ENCODE measurements at places on chromosomes 2 and 18. TPM values are rescaled to one million over a fixed set of nuclear protein-coding genes. Genes with fewer than 3 reads are reported as not detected.
A peak's percentile ranks its signal among the peaks of the same experiment; 100 is the strongest.

GRCh38 chr2:45237850-45238542 is 228.7 kb upstream of the SIX2 start:
- DNase-seq, result peak; percentile 77

GRCh38 chr2:121076498-121076820 is 208.5 kb downstream of the TFCP2L1 start:
- no peak for DNase-seq

The MEP1B gene
- 0.45 TPM for polyA plus RNA-seq

DNA sequence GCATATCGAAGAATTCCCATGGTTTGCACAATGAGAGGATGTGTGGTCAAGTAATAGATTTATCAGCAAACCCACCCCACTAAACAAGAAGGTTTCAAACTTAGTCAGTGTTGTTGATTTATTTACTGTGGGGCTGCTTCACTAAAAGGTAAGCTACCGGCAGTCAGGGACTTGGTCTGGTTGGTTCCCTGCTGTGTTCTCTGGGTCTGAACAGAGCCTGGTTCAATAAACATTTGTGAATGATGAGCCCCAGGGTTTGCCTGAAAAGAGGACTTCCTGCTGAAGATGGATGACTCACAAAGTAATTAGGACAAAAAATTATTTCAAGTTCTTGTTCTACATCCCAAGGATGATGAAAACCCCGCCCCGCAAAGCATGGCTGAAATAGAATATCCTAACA is 108.3 kb downstream of the SPP2 start:
- DNase-seq, result no peak

The INHBB gene
- polyA plus RNA-seq, result 0.19 TPM

DNA sequence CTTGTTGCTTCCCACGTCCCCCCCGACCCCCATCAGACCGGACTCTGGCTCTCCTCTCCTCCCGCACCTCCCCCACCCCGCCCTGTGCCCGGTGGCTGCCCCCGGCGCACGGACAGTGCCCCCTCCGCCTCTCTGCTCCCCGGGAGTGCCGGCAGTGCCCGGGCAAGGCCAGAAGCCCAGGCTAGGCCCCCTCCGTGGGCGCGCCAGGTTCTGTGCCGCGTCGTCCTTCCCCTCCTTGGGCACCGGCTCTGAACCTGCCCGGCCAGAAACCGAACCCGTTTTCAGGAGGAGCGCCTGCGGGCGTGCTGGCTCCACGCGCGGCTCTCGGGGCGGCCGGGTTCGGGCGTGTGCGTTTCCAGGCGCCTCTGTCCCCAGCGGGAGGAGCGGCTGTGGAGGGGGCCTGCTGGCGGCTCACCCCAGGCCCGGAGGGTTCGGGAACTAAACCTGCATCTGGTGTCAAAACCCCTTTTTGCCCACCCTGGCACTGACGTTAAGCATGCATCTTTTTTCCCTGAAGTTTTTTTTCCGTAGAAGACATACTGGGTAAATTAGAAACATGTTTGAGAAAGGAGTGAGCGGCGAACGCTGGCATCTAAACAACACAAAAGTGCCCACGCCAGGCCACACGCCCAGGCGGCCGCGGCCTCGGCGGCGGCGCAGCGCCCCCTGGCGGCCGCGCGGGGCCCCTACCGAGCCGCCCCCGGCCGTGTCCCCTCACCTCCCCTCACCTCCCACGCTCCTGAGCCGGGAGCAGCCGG is 123.9 kb upstream of the SLC1A4 start:
- peak; percentile 65 for DNase-seq

DNA sequence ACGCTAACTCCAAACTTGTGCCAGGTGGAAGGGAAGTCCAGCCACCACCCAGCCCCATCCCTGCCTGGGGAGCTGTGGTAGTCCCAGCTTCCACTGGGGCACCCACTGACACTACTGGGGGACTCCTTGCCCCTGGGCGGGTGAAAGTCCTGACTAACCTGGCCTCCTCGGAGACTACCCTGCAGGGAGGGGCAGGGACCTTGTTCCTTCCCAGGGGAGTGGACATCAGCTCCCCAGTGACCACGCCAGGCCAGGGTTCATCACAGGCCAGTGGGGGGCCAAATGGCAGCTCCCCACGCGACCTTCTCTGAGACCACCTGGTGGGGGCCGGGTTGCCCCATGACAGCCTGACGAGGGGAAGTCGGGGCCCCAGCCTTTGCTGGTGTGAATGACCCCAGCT is 420.0 kb upstream of the SALL3 start:
- DNase-seq, result no peak

The CNRIP1 gene
- polyA plus RNA-seq, result 18.6 TPM

DNA sequence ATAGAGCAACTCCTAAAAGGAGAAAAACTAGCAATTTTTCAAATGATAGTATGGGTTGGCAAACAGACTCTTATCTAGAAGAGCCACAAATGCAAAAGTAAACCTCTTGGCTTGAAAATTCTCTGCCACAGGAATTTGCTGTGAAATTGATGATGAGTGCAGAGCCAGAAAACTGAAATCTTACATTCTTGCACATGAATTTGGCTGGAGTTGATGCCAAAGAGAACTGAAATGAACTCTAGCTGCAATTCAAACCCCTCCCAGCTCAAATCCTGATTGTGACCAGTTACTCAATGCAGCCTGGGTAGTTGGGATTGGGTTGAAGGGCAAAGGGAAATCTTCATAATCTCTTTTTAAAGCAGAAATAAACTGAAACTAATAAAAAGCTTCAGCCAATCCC is 266.6 kb downstream of the PDE11A start:
- no peak for DNase-seq

GRCh38 chr2:25293958-25294562 is 47.7 kb downstream of the DNMT3A start:
- no peak for DNase-seq

- DNase-seq, result no peak
Measured at GRCh38 chr2:212973347-212973746, 178.1 kb downstream of the IKZF2 start.

DNA sequence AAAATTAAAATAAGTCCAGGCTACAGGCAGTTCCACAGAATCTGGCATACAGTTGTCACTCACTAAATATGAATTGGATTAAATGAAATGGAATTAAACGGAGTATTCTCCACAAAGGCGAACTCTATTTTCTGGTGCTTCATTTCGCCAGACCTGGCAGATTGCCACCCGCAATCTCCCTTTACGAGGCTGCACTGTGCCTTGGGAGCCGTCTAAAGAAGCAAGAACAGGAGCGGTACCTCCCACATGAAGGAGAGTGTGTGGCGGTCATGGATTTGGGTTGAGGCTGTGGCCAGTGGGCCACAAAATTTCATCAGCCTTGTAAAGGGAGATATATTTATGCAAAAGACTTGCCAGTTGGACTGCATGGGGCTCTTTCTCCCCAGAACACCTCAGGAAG is 151.0 kb downstream of the OSR1 start:
- DNase-seq, result no peak

Measured in large intestine (tissue), 12 donors.